KBM-7 (cell line): ENCODE measurements at places on chromosomes 6 and 20.

DNA sequence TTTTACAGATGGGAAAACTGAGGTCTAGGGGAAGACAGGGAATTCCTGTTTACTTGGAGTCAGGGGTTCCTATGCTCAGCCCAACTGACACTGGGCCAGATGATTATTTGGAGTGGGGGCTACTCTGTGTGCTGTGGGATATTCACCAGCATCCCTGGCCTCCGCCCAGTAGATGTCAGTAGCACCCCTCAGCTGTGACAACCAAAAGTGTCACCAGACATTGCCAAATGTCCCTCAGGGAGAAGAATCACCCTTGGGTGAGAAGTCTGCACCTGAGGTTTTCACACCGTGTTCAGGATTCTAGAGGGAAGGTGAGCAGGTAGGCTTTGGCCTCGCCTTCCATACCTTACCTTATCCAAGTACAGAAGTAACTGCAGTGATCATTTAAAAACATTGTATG, 27.6 kb downstream of the CDH26 start:
- peak; percentile 40 for DNase-seq

DNA sequence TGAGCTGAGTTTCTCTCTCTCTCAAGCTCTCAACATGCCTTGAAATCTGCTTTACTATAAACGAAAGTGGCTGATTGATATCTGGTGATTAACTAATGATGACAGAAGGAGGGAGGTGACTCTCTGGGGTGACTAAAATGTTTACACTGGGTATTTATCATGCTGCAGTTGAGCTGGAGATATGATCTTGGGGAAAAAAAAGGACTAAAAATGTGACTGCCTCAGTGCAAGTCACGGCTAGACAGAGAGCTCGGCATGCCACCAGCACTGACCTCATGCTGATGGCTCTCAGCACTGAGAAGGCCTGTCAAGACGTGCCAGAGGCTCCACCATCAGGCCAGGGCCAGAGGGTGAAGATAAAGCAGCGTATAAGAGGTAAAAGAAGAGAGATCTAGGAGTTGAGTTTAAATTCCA, 103.1 kb upstream of the SPACA1 start:
- no peak for DNase-seq

DNA sequence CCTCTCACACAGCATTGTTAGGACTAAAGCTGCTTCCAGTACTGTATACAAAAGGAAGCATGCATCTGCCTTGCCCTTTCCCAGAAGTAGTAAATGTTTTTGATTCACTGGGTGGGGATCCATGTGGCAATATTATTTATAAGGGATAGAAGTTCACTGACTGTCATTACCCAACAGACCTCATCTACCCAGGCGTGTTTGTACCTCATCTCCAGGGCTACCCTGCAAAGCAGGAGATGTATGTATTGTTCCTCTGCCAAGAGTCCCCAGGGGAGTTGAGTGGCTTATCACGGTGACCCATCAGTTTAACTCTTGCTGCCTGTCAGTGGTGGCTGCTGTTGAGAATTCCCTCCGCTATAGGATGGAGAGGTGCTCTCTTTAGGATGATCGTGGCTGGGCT, 42.5 kb downstream of the SLC24A3 start:
- DNase-seq: no peak

- DNase-seq: no peak
Measured at GRCh38 chr6:11869672-11870340, 91.2 kb upstream of the ADTRP start.

DNA sequence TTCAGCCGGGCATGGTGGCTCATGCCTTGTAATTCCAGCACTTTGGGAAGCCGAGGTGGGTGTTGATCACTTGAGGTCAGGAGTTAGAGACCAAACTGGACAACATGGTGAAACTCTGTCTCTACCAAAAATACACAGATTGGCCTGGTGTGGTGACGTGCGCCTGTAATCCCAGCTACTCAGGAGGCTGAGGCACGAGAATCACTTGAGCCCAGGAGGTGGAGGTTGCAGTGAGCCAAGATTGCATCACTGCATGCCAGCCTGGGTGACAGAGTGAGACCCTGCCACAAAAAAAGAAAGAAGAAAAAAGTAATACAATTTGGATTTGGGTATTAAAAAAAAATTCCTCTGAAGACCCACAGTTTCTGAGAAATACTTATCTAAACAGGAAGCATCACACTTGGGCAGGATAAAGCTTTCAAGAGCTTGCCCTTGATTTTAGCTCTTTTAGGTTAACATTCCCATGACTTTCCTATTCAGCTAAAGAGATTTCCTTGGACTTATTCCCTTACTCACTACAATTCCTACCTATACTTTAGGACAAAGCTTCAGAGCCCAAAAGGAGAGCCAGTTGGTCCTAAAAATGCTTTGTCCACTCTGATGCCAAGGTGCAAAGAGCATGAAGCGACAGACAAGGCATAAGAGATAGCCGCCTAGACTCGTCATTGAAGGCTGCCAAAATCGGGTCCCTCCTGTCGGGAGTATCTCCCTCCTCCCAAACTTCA, 1.9 kb downstream of the ELOVL2 start:
- DNase-seq: peak; percentile 20

GRCh38 chr20:6837730-6838129, 70.2 kb downstream of the BMP2 start:
- no peak for DNase-seq

DNA sequence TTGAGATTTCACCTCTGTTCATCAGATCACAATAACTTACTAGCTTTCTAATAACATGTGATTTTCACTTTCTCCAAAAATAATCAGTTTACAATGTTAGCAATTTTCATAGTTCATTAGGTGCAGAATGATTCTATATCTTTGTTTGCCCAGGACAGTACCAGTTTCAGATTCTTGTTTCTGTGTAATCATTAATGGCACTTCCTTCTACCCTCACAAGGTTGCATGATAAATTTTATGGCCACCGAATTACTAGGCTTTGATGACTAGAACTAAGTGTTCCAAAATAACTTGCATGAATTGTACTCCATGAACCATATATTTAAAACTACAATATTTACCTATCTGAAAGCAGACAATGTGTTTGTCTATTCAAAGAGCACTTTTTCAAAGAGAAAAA, 442.3 kb downstream of the EPHA7 start:
- no peak for DNase-seq

GRCh38 chr6:21340573-21340972, 253.0 kb upstream of the SOX4 start:
- no peak for DNase-seq

- no peak for DNase-seq
Measured at GRCh38 chr6:147849401-147850330, 341.2 kb downstream of the SAMD5 start.

DNA sequence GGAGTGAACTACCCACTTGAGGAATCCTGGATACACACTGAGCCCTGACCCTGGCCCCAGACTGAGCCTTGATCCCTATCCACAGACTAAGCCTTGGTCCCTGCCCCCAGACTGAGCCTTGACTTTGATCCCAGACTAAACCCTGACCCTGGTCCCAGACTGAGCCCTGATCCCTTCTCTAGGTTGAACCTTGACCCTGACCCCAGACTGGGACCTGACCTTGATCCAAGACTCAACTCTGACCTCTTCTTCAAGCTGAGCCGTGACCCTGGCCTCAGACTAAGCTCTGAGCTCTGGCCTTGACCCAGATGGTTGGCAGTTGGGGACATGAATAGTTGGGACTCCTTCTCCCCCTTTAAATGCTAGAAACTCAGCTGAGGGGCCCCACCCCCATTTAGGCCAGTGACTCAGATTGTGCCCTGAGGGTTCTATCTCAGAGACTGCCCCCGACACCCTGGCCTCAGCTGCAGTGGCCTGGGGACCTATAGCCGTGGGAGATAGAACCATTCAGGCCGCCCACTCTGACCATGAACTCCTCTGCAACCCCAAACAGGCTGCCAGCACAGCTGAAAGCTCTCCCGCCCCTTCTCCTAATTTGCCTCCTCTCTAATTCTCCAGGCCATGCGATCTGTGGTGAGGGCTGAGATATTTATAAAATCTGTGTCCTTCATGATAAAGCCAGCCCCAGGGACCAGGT, 84.7 kb downstream of the DLGAP4 start:
- no peak for DNase-seq

DNA sequence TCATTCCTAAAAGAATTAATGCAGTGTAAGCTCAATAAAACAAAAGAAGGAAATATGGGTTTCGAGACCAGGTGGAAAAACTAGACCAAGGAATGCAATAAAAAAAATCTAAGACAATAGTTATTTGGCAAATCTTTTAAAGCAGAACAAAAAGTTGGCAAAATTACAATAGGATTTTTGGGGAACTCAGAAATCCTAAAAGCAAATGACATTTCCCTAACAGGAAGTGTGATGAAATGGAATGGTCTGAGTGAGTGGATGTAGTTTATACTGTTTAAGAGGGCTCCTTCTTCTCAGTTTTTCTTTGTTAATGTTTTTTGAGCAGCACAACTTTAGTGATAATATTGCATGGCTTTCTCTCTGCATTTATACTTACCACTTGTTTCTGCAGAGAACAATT, 190.0 kb downstream of the PLCB4 start:
- no peak for DNase-seq

GRCh38 chr6:105272786-105273185, 93.0 kb upstream of the POPDC3 start:
- DNase-seq: no peak

- no peak for DNase-seq
Measured at GRCh38 chr6:111603040-111603439, 2.6 kb downstream of the TRAF3IP2 start.

- DNase-seq: no peak
Measured at GRCh38 chr20:13259921-13260320, 38.8 kb downstream of the ISM1 start.

- DNase-seq: no peak
Measured at GRCh38 chr6:37982317-37982716, 162.8 kb downstream of the ZFAND3 start.

DNA sequence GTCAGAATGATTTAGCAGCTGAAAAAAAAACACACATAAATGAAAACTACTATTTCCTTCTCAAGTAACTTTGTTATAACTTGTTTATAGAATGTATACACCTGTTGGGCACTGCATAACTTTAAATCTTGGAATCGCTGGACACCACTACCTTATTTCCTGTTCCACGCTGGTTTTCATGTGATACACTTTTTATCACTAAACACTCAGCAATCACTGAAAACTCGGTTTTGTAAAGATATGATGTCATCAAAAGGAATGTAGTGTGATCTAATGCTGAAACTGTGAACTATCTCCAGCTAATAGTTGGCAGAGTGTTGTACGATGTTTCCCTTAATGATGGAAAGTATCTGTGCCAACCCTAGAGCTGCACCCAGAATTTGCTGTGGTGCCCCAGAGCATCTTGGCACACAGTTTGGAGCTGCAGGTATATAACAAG, 127.9 kb downstream of the BACH2 start:
- no peak for DNase-seq

DNA sequence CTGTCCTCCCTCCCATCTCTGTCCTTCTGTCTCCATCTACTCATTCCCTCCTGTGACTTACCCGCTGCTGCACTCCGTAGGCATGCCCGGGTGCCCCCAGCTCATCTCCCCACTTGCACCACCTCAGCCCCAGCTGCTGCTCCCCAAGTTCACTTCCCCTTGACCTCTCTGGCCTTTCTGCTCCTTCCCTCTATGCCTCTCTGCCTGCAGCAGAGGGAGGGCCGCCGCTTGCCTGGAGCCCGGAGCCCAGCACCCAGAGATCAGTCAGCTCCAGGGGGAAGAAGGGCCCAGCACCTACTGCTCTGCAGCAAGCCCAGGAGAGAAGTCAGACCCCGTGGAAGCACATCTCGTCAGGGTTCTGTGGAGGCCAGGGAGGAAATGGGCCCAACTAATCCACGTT, 97.4 kb downstream of the LRFN2 start:
- no peak for DNase-seq

GRCh38 chr6:37347670-37348111, 6.1 kb upstream of the RNF8 start:
- no peak for DNase-seq

GRCh38 chr6:93036835-93037234, 382.5 kb downstream of the EPHA7 start:
- peak; percentile 25 for DNase-seq

GRCh38 chr6:45949256-45949655, 66.4 kb downstream of the CLIC5 start:
- no peak for DNase-seq

DNA sequence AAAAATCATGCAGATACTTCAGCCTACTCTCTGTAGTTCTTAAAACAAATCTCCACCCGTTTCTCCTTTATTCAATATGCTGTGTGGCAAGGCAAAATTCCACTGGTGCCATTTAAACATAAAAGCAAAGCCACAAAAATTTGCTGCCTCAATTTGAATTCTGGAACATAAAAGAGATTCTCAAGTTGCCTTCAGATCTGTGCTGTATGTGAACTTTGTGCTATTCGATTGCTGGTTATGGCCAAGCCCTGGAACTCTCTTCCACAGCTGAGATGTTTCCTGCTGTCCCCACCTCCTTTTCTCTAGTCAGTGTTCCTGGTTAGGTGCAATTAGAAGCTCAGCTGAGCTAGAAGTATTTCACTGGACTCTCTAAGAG, 395.3 kb upstream of the BTBD3 start:
- no peak for DNase-seq

- DNase-seq: no peak
Measured at GRCh38 chr6:124076336-124077048, 272.8 kb downstream of the NKAIN2 start.

GRCh38 chr6:135212935-135213334, 31.8 kb downstream of the MYB start:
- no peak for DNase-seq

DNA sequence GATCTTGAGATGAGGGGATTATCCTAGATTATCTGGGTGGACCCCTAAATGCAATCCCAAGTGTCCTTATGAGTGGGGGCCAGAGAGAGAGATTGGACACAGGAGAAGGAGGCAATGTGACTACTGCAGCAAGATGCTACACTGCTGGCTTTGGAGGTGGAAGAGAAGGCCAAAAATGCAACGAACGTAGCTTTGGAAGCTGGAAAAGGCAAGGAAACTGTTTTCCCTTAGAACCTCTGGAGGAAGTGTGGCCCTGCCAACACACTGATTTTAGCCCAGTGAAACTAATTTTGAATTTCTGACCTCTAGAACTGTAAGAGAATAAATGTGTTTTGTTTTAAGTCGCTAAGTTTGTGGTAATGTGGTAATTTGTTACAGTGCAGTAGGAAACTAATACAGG, 15.7 kb downstream of the PPARD start:
- no peak for DNase-seq

DNA sequence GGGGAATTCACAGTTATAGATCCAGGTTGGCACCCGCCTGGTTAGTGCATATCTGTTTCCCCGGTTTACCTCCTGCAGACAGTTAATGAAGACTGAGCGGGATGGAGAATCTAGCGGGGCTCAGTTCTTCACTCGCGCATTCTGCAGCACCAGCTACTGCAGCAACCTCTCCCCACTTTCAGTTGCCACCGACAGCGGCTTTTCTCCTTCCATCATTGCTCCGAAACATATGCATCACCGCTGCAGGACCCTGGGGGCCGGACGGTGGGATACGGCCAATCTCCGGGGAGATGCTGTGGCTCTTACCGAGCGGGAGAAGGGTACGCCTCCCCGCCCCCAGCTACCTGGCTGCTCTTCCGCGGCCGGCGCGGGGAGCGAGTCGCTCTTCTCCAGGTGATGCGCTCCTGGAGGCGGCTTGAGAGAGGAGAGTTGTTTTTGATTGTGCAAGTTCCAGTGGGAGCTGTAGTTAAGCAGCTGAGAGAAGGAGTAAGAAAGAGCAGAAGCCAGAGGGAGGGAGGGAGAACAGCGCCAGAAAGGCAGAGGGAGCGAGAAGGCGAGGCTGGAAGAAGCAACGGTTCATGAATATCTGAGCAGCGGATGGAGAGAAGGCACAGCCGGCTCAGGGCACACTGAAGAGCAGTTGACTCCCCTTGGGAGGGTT, at the start of gene SGK1:
SGK1 (minus strand) TSS at position 642 of the 661 bp plus-strand sequence. CDS start 652 bp downstream, outside the sequence.
- DNase-seq: no peak
